Calu3 (cell line): ENCODE measurements at places on chromosomes 11 and 22.
A peak's percentile ranks its signal among the peaks of the same experiment; 100 is the strongest.

- DNase-seq: peak; percentile 94
These were observed 583 bp upstream of the PKP3 start for GRCh38 chr11:393219-394033.

DNA sequence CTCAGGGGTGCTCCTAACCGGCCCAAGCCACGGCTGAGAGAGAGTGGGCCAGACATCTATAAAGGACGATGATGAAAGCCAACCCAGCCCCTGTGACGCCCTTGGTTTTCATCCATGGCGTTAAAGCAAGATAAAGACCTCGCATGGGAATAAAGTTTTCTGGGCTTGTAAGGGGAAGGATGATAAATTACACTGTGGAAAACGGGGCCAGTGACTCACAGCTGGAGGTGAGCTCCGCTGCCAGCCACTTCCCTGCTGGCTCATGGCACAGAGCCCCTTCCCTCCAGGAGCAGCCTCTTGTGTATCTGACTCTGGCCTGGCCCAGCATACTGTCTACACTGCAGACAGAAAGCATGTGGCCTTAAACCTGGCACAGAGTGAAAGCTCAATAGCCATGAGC, 503.2 kb upstream of the B3GAT1 start:
- no peak for DNase-seq

DNA sequence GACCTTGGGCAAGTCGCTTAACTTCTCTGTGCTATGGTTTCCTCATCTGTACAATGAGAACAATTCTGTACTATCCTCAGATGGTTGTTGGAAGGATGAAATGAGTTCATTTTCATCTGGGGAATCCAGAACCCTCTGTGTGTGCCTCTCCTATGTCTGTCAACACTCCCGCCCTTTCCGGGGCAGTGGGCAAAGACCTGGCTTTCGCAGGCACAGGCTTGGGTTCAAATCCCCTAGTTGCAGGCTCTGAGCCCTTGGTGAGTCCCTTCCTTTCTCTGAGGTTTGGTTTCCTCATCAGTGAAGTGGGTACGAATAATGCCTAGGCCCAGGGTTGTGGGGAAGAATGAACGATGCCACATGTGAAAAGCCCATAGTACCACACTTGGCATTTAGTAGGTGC, 6.0 kb downstream of the PNPLA5 start:
- DNase-seq: no peak

- peak; percentile 55 for DNase-seq
These were observed 22.5 kb upstream of the SEPTIN5 start for GRCh38 chr22:19691721-19692341.

- peak; percentile 76 for DNase-seq
These were observed 7.8 kb upstream of the PYGM start for GRCh38 chr11:64767344-64768299.

GRCh38 chr11:6486938-6487337, 5.6 kb downstream of the TIMM10B start:
- DNase-seq: no peak

DNA sequence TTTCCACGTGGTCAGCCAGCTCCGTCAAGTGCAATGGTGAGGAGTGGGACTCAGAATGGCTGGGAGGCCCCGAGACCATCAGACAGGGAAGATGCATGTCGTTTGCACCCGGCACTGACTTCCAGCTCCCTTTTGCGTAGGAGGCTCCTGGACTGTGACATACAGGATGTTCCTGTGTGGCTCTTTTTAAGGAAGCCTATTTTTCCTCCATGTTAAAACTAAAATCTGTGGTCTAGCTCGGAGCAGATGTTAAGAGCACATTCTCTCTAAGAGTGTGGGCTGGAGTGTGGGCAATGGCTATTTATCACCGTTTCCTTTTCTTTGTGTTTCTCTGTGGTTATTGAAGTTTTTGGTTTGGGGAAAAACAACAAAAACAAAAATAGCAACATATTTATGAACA, 40.9 kb upstream of the AMPD3 start:
- DNase-seq: no peak
